ENCODE measurements at places on chromosomes 16 and 17. TPM values are rescaled to one million over a fixed set of nuclear protein-coding genes. Genes with fewer than 3 reads are reported as not detected.

The CNTD1 gene
- 0.50 TPM for total RNA-seq

GRCh38 chr17:66542129-66542966 lies 239.9 kb downstream of the PRKCA start:
- no peaks in the 10 kb centered on the region for H3K36me3 ChIP-seq
- peaks cover 57% of the 10 kb centered on the region for H3K4me1 ChIP-seq
- H3K27me3 ChIP-seq = no peaks in the 10 kb centered on the region
- H3K4me3 ChIP-seq = no peak overlapping the region

- H3K27me3 ChIP-seq = no peaks in the 10 kb centered on the region
- no peak overlapping the region for H3K4me3 ChIP-seq
- DNase-seq = no peak
- H3K4me1 ChIP-seq = peaks cover 5% of the 10 kb centered on the region
Observed at GRCh38 chr17:31433811-31434726, 42.6 kb downstream of the RAB11FIP4 start.

- H3K4me1 ChIP-seq = peaks cover 16% of the 10 kb centered on the region
- no peaks in the 10 kb centered on the region for H3K27me3 ChIP-seq
- no peaks in the 10 kb centered on the region for H3K36me3 ChIP-seq
- no peak for DNase-seq
- no peak overlapping the region for H3K27ac ChIP-seq
Observed at GRCh38 chr17:45164734-45165269, 3.1 kb downstream of the HEXIM2 start.

The SP6 gene
- total RNA-seq = 0.17 TPM

The NEK8 gene
- 1.9 TPM for total RNA-seq

GRCh38 chr16:56747486-56748045 lies 17.6 kb downstream of the NUP93 start:
- H3K27me3 ChIP-seq = no peaks in the 10 kb centered on the region
- H3K36me3 ChIP-seq = no peaks in the 10 kb centered on the region
- H3K4me1 ChIP-seq = peaks cover 44% of the 10 kb centered on the region
- H3K4me3 ChIP-seq = no peak overlapping the region

The ZG16B gene
- total RNA-seq = not detected

- no peak overlapping the region for H3K27ac ChIP-seq
- no peaks in the 10 kb centered on the region for H3K36me3 ChIP-seq
- DNase-seq = no peak
- peaks cover 100% of the 10 kb centered on the region for H3K27me3 ChIP-seq
Observed at GRCh38 chr17:79186406-79186805, 111.8 kb downstream of the ENGASE start.

DNA sequence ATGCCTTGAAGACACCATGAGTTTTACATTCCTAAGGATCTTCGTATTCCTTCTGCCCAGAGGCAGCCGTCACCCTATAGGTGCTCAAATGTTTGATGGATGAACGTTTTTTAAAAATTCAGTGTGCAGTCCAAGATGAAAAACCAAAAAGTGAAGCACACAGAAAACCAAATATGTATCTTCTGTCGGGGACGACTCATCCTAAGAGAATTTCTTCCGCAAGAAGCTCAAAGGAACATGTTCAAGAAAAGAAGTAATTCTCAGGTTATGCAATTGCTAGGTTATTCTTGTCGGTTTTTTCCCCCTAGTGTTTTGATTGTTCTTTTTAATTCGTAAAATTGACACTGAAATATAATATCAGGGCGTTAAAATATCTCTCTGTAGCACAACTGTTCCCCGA lies 1.4 kb downstream of the CENPV start:
- H3K4me3 ChIP-seq = peak overlapping the region; percentile 83
- peak overlapping the region; percentile 73 for H3K27ac ChIP-seq
- no peak for DNase-seq
- H3K4me1 ChIP-seq = peaks cover 20% of the 10 kb centered on the region

DNA sequence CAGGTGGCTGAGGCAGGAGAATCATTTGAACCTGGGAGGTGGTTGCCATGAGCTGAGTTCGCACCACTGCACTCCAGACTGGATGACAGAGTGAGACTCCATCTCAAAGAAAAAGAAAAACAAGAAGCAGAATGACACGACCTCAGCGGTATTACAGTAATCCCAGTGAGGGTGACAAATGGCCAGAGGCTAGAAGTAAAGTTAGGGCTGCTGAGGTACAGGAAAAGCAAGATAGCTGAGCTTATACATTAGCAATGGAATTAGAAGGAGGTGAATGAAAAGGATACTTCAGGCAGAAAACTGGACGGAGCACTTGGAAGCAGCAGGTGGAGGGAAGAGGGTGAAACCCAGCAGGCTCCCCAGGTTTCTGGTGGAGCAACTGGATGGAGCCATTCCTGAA lies 26.1 kb upstream of the AMZ2 start:
- no peak overlapping the region for H3K27ac ChIP-seq
- H3K27me3 ChIP-seq = no peaks in the 10 kb centered on the region
- no peaks in the 10 kb centered on the region for H3K4me1 ChIP-seq

DNA sequence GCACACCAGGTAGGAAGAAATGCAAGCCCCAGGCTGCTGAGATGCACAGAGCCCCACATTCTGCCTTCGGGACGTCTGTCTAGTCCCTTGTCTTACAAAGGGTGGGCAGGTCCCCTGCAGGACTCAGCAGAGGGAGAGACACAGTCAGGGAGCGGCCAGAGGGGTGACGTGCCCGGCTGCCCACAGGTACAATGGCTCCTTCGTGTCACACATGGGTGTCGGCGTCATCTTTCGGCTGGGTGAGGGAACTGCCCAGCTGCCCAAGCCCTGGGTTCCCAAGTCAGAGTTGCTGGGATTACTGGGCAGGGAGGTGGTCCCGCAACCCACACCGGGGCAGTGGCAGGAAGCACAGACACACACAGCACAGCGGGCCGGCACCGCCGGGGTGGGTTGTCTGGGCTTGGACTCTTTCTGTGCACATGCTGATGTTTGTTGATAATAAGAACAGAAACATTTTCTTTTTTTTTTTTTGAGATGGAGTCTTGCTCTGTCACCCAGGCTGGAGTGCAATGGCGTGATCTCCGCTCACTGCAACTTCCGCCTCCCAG lies 80.6 kb downstream of the JPH3 start:
- H3K4me3 ChIP-seq = no peak overlapping the region
- H3K27ac ChIP-seq = no peak overlapping the region
- peaks cover 6% of the 10 kb centered on the region for H3K27me3 ChIP-seq
- H3K4me1 ChIP-seq = peaks cover 3% of the 10 kb centered on the region

DNA sequence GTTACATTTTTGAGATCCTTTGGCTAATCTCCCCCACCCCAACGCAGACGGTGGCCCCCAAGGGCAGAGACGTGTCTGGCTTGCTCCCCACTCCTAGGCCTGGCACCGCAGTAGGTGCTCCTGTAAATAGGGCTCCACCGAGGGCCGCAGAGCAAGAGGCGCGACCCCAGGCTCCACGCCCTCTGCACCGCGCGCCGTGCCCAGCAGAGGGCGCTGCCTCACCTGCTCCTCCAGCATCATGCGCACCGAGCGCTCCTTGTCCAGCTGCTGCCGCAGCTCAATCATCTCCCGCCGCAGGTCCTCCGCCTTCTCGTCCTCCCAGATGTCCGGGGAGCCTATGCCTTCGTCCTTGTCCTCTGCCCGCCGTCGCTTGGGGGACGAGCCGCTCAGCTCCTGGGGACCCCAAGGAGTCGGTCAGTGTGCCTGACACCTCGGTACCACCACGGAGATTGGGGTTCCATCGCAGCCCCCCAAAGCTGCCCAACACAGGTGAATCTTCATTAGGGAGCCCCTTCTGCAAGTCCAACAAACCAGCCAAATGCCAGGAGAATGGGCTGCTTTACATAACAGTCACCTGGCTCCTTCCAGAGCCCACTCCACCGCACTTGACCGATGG lies 11.2 kb downstream of the TFAP4 start:
- no peaks in the 10 kb centered on the region for H3K27me3 ChIP-seq
- peaks cover 32% of the 10 kb centered on the region for H3K36me3 ChIP-seq
- H3K4me1 ChIP-seq = peaks cover 33% of the 10 kb centered on the region

- peak overlapping the region; percentile 83 for H3K4me3 ChIP-seq
- H3K4me1 ChIP-seq = peaks cover 22% of the 10 kb centered on the region
- no peaks in the 10 kb centered on the region for H3K27me3 ChIP-seq
- peaks cover 26% of the 10 kb centered on the region for H3K36me3 ChIP-seq
Observed at GRCh38 chr16:67149276-67150046, 1.3 kb downstream of the B3GNT9 start.

DNA sequence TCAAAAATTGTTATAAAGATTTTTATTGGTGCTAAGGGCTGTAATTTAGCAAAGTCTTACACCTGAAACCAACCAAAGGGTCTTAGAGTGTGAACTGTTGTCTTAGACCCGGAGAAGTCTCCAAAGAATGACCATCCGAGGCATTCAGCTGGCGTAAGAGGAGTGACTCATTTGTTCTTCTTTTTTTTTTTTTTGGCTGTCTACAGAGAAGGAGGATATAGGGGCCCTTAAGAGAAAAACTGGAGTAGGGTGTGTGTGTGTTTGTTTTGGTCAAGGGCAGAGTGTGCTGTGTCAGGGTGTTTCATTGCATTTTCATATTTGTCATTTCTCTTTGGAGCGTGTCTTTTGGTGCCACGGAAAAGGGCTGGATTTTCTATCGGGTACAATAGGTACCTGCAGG lies 508.0 kb downstream of the WWOX start:
- H3K4me1 ChIP-seq = no peaks in the 10 kb centered on the region
- no peak for DNase-seq
- no peaks in the 10 kb centered on the region for H3K36me3 ChIP-seq
- H3K27me3 ChIP-seq = no peaks in the 10 kb centered on the region
- H3K4me3 ChIP-seq = no peak overlapping the region
- H3K27ac ChIP-seq = peak overlapping the region; percentile 42

DNA sequence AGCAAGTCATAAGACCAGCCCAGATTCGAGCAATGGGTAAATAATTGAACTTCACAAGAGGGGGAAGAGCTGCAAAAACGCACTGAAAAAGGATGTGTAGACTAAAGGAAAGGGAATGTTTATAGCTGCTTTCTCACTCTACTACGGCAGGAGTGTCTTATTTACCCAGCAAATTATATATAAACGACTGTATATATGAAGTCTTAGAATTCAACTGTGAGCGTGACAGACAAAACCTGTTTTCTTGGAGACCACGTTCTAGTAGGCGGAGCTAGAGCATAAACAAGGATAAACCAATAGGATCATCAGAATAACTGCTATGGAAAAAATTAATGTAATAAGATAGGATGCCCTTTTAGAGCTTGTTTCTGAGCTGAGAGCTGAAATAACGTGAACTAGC lies 394.6 kb upstream of the MON1B start:
- no peak overlapping the region for H3K4me3 ChIP-seq
- H3K27ac ChIP-seq = no peak overlapping the region
- H3K4me1 ChIP-seq = no peaks in the 10 kb centered on the region
- no peaks in the 10 kb centered on the region for H3K27me3 ChIP-seq
- H3K36me3 ChIP-seq = no peaks in the 10 kb centered on the region

Measured in esophagus muscularis mucosa (tissue), 4 donors.